ENCODE measurements at places on chromosomes 16 and 17.

GRCh38 chr17:7045492-7046126 lies 1.7 kb upstream of the SLC16A11 start:
- peak; percentile 77 for DNase-seq

DNA sequence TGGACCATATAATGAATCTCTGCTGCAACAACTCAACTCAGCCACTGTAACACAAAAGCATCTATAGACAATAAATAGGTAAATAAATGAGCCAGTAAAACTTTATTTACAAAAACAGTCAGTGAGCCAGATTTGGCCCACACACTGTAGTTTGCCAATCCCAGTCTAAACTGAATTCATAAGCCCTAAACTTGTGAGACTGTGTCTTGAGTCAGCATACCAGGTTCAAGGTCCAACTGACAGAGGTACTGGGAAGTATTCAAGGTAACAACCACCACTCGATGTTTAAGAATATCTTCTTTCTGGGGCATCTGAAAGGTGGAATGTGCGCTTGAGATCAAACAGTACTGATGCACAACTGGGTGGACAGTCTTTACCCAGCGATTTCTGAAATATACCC lies 94.2 kb downstream of the HELZ start:
- DNase-seq: no peak

GRCh38 chr16:75108792-75109731 lies 7.5 kb downstream of the LDHD start:
- peak; percentile 86 for DNase-seq

DNA sequence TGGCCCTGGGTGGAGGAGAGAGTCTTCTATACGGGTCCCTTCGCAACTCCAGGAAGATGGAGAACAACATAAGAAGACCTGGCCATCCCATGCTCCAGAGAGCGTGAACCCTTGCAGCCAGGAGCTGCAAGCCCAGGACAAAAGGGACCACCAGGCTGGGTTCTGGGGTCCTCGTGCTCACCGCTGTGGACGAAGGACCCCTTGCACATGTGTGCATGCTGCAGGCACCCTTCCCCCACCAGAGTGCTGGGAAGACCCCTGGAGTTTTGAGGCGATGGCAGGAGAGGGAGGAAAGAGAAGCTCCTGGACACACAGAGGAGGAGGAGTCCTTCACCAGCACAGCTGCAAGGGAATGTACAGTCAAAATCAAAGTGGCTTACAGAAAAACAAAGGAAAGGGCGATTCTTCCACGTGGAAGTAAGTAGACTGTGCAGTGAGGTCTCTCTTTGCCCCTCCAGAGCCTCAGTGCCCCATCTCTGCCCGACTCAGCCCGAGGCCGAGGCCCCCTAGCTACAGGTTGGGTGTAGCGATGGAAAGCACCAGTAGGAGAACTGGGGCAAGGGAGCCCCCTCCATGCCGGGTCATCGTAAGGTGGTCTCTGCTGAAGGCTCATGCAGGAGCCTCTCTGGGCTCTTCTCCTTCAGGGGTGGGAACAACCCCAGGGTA lies 51.3 kb downstream of the PIMREG start:
- no peak for DNase-seq

DNA sequence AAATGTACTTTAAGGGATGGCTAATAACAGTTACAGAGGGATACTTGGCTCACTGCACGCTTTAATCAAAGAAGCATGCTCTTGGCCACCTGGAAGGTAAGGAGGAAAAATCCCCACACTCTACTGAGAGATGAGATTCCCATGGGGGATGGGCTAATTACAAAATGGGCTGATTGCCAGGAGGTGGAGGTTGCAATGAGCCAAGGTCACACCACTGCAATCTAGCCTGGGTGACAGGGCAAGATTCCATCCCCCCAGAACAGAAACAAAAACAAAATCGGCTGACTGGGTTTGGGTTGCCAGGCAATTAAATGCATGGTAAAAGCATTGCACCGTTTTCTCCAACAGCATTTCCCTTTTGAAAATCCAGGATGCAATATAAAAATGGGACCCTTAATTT lies 18.0 kb downstream of the N4BP1 start:
- no peak for DNase-seq

- no peak for DNase-seq
Observed at GRCh38 chr17:46768540-46768870, 50.0 kb downstream of the WNT3 start.

DNA sequence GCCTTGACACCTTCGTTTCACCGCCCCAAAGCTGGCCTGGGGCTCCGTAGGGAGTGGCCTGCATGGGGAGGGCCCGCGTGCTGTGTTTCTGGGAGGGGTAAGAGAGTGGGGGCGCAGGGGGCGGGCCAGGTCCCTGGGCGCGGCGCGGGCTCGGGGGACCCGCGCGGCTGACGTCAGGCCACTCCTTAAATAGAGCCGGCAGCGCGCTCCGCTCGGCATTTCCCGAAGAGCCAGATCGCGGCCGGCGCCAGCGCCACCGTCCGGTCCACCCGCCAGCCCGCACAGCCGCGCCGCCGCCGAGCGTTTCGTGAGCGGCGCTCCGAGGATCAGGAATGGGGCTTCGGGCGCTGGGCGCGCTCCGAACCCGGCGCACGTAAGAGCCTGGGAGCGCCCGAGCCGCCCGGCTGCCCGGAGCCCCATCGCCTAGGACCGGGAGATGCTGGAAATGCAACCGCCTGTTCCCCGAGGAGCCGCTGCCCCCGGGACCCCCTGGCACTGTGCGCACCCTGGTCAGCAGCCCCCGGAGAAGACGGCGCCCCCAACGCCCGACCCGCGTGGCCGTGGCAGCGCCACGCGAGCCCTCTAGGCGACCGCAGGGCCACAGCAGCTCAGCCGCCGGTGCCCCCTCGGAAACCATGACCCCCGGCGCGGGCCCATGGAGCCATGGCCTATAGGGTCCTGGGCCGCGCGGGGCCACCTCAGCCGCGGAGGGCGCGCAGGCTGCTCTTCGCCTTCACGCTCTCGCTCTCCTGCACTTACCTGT lies at the start of gene HS3ST2:
Gene HS3ST2, plus strand, starts transcription at position 215 of the 763 bp plus-strand sequence. Its CDS starts 449 bp downstream, at position 664.
- peak; percentile 21 for DNase-seq

GRCh38 chr17:49093131-49093530 lies 39.4 kb upstream of the B4GALNT2 start:
- DNase-seq: no peak

- DNase-seq: no peak
Observed at GRCh38 chr17:66720027-66720426, 114.9 kb upstream of the CACNG5 start.

- peak; percentile 46 for DNase-seq
Observed at GRCh38 chr16:3266873-3267537, 10.6 kb upstream of the MEFV start.

GRCh38 chr16:87860553-87861299 lies 8.6 kb downstream of the SLC7A5 start:
- DNase-seq: peak; percentile 73

DNA sequence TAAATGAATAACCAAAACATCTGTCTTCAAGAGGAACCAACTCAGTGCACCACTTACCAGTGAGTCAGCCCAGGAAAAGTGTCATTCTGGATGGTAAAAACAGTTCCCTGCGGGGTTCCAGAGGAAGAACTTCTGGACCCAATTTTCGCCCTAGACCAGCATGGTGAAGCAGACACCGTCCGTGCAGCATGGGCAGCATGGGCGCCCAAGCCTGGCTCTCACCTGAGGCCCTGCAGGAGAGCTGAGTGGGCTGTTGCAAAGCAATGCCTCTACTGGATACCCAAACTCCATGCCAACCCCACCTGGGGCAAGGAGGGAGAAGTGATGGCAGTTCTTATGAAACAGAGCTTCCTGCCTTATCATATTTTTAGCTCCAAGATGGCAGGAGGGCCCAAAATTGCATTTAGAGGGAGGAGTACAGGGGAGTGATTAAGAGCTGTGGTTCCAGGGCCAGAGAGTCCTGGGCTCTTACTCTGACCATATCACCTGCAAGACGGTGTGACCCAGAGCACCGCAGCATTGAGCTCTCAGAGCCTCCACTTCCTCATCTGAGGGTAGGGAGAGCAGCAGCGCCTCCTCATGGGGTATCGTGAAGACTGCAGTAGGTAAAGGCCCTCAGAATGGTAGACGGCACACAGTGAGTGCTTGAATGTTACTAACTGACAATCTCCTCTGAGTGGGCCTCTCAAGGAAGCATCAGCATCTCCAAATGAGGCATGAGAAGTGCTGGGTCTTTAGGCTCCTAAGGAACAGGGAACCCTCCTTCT lies 16.6 kb upstream of the INPP5K start:
- no peak for DNase-seq

DNA sequence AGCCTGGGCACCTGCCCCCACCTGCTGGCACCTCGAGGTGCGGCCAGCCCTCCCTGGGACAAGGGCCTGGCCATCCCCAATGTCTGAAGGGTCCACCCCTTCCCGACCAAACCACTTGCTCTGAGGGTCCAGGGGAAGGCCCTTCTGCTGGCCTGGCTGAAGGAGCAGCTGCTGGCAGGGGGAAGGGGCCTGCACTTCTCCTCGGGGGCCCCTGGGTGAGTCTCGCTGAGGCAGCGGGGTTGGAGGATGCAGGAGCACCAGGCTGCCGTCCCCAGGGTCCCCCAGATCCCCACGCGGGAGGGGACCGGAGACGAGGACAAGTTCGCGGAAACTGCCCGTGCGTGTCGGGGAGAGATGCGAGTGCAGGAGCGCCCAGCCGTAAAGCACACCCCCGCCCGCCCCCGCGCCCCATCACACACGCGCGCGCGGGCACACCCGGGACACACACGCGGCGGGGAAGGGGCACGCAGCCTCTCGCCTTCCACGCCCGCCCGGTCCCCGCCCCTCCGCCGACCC lies 725 bp upstream of the CACNA1H start:
- no peak for DNase-seq

GRCh38 chr17:58513267-58513964 lies 1.0 kb downstream of the MTMR4 start:
- no peak for DNase-seq

GRCh38 chr16:3607634-3608033 lies 3.8 kb downstream of the SLX4 start:
- no peak for DNase-seq

DNA sequence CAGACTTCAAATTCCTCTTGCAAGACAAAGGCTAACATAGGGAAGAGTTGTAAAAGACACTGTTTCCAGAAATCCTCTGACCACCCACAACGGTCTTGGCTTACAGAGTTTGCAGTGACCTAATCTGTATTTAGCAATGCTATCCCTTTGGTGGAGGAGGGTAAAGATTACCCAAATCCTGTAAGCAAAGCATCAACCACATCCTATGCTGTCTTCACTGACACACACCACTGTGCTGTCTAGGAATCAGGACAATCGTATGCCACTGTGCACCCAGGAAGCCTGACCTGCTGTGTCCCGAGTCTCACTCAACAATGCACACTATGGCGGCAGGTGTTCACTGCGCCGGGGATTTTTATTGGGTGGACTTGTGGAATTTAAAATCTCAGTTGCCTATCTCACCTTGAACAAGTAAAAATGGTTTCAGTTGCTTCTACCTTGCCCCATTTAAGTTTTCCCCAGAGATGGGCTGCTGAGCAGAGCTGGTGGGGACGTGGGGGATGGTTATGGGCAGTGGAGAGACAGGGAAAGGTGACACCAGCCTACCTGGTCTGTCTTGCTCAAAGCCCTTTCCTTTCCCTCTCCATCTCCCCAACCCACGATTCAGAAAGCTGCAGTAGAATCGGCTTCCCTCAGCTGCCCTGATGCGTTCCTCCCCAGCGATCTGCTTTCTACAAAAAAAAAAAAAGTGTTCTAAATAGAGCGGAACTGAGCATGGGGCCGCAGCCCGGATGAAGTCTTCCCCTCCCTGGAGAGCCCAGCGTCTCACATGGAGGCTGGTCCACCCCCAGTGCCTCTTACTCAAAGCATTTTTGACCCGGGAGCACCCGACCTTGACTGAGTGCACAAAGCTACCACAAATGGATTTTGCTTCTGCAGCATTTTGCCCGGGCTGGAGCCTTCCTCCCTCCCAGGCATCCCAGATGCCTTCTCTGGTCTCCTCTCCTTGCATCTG lies 271.5 kb downstream of the SOX9 start:
- DNase-seq: peak; percentile 79

DNA sequence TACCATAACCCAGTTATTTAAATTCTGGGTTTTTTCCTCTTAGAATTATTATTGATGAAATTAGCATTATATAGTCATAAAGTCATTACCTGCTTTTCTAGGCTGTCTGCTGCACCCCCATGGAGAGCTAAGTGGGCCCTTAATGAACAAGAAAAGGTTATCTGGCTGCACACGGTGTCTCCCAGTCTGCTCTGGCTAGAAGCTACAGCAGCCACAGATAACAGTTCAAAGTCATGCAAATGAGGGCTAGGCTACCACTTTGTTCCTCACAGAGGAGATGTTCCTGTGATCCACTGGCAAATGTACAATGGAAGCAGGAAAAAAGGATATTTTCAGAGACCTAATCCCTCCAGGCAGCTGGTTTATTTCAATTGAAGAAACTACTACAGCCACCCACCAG lies 112.1 kb downstream of the SNX11 start:
- no peak for DNase-seq

GRCh38 chr17:68627956-68628575 lies 26.9 kb upstream of the FAM20A start:
- no peak for DNase-seq

- DNase-seq: no peak
Observed at GRCh38 chr17:49583889-49584288, 8.2 kb downstream of the NXPH3 start.

DNA sequence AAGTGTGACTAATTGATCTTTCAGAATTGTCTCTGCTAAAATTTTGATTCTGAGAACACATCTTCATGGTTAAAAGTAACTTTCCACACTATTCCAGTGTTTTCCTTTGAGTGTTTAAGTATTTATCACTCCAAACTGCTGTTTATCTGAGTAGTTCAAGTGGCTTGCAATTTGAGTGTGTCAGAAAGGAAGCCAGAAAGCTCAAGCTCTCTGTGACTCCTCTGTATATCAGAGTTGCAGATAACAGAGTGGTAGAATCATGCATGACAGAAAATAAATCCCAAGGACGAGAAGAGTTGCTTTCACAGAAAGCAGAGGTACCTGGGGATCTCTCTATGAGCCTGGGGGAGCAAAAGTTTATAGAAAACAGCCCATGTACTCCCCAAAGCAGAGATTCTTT lies 130.0 kb downstream of the CYB561 start:
- DNase-seq: no peak

DNA sequence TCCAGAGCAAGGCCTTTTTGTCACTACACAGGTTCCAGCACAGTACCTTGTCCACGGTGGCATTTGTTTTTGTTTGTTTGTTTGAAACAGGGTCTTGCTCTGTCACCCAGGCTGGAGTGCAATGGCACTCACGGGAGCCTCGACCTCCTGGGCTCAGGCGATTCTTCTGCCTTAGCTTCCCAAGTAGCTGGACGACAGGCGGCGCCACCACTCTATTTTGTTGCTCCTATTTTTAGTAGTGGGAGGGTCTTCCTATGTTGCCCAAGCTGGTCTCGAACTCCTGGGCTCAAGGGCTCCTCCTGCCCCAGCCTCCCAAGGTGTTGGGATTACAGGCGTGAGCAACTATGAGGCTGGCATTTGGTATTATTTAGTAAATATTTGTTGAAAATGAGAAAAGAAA lies 10.3 kb downstream of the MRC2 start:
- DNase-seq: no peak

DNA sequence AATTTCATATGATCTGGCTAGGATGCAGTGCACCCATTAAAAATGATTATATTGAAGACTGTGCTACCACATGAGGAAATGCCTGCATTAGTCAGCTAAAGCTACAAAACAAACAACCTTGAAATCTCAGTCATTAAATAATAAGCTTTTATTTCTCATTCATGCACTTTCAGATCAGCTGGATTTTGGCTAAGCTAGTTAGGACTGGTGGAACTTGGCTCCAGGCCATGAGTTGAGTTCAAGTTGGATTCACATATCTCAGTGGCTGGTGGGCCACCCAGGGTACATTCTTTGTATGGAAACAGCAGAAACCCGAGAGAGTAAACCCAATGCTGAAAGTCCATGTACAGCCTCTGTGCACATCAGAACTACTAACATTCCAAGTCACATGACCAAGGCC lies 6.4 kb upstream of the SLFN12L start:
- DNase-seq: peak; percentile 19
